AG04450 (cell line): ENCODE measurements at places on chromosomes 3 and 15.

GRCh38 chr15:78087951-78088772 is 4.2 kb upstream of the SH2D7 start:
- no peak for DNase-seq

DNA sequence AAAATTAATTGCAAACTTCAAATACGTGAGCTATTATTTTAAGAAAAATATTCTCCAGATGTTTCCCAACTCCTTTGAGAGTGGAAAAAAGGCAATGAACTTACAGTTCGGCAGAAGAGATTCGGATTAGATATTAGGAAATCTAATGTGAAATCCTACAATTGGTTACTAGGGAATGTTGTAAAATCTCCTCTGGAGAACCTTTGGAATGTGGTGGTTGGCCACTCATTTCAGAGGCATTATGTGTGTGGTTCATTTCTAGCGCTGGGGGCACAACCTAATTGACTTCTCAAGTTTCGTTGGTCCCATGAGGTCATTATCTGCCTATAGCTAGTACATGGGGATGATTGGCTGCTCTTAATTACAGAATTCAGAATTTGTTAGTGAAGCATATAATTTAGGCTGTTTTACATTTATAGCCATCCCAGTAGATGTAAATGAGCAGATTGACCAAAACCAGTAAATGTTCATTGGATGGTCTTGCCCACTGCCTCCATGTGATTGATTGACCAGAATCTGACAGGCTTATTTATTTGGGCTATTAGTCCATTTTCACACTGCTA is 34.6 kb upstream of the CMSS1 start:
- DNase-seq, result peak; percentile 85

DNA sequence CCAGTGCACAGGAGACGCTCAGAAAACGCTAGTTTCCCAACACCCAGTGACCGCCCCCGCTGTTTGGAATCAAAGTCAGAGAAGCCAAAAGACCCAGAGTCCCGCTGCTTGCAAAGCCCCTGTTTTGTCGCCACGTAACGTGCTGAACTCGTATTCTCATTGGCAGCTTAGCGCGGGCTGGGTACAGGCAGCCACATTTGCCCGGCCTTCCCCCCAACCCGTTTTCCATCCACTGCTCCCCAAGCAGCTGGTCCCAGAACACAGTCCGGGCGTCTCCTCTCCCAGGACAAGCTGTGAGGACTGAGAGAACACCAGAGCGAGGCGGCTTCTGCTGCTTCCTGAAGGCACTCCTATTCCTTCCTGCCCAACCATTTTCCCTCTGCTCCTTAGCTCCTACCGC is 54.8 kb downstream of the RASGRF1 start:
- DNase-seq, result no peak

- peak; percentile 57 for DNase-seq
Measured at GRCh38 chr15:66573719-66574595, 8.2 kb upstream of the LCTL start.

GRCh38 chr15:99249270-99249841 is at the start of gene TTC23:
Gene TTC23 (minus strand): TSS chr15:99249581. CDS start chr15:99228712, 20,869 bp downstream.
- DNase-seq, result peak; percentile 70

DNA sequence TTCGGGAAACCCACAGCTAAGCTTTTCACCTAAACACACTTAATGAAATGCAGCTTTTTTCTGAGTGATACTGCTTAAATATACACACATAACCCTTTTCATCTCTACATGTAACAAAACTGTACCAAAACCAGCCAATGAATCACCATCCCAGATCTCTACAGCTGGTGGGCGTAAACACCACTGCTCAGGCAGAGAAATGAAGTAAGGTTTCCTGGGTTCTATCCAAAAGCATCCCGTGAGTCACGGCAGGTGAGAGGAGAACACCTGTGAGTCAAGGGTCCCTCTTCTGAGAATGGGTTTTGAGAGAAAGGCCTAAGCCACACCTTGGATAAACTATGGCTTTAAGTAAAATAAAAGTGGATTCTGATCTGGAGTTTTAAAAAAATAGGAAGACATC is 2.6 kb downstream of the CLDN1 start:
- DNase-seq, result no peak

DNA sequence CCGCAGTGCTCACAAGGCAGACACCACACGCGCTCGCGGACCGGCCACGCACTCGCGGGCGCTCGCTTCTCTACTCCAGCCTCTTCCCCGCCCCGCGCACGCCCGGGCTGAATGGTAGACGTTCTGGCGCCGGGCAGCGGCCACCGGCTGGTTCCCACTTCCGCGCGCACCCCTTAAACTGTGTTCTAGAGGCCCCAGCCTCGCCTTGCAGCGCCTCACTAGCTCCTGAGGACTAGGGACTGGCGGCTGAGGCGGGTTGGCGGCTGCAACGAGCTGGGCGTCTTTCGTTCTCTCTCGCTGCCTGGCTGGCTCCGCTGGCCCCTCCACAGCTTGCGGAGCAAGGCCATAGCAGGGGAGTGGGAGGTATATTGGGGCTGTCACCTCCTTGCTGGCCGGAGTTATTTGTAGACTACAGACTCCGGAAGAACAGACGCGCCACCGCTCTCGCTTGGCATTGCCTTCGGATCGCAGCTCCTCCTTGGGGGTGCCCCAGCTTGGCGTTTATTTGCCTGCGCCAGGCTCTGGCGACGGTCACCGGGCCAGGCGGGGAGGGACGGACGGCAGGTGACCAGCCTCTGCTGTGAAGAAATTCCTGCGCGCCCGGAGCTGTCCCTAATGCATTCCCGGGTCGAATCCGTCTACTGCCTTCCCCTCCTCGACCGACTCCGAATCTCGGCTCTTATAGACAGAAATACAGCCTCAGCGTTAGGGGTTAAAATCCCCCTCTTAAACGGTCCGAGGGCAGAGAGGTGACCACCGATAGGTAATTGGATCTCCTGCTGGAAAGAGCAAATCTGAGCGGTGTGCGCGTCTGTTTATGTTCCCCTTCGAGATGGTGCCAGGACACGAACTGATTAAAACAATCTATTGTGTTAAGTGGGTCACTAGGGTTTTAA is 1.3 kb downstream of the GREM1 start:
- DNase-seq, result no peak

- no peak for DNase-seq
Measured at GRCh38 chr15:98955331-98955730, 52.3 kb downstream of the PGPEP1L start.

- no peak for DNase-seq
Measured at GRCh38 chr15:69320977-69321554, 22.4 kb downstream of the PAQR5 start.

DNA sequence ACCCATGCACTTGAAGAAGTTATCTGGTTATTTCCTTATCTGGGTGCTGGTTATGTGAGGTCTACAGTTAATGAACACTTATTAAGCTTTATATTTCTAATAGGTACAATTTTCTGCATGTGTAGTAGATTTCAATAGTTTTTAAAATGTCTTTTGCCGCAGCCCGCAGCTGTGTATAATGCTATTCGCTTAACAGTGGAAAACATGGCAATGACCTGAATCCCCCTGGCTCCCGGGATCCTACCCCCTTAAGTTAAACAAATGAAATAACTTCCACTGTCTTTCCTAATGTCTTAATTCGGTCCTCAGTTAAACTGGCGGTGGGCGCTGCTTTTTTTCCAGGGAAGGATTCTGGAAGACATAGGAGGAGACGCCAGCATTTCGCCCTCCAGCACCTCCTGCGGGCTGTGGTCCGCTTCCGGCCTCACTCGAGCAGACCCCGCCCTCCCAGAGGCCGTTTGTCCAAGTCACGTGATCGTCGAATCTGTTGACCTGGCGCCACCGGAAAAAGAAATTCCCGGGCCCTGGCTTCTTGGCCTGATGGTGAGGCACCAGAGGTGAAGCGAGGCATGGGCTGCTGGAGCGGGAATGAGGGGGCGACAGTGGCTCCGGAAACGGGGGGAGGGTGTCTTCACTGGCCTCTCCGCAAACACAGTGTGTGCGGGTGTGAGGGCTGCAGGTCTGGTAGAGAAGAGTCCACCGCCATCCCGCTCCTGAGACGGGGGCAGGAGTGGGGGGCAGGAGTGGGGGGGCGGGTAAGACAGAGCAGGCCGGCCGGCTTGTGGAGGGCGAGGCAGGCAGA is 45.6 kb upstream of the CSPG4 start:
- DNase-seq, result peak; percentile 55

DNA sequence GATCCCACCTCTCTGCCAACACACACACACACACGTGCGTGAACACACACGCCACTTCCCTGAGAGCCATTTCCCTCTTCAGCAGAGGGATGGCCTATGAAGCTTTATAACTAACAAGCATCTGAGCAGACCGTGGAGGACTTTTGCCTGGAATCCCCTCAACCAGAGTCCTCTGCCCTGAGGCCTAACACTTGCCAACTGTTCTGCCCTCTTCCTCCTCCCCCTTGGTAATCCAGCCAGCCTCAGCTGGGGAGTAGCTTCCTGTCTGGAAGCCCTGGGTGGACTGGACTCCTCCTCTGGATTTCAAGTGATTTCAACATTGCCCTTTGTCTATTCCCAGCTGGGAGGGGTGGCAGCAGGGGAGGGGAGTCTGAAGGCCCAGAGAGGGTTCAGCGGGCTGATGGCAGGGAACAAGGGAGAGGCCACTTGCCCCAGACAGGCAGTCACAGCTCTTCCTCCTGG is 68.4 kb upstream of the HACD2 start:
- DNase-seq, result peak; percentile 55

DNA sequence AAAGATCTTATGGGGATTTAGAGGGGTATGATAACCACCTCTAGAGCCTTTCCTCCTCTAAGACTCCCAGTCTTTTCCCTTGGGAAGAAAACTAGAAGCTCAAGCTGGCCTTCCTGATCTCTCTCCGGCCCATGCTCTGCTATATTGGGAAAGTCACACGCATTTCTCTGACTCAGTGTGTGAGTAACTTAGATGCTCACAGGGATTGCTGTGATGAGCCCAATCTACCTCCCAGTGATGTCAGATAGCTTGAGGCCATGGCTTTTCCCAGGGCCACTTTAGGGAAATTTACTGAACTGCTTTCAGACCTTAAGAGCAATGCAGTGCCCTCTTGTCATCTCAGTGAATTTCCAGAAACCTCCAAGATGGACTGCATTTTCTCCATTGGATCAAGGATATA is 8.6 kb upstream of the ST8SIA2 start:
- DNase-seq, result no peak

GRCh38 chr3:192883512-192883911 is 34.1 kb downstream of the MB21D2 start:
- no peak for DNase-seq

- no peak for DNase-seq
Measured at GRCh38 chr15:58520464-58520863, 88.7 kb downstream of the LIPC start.

DNA sequence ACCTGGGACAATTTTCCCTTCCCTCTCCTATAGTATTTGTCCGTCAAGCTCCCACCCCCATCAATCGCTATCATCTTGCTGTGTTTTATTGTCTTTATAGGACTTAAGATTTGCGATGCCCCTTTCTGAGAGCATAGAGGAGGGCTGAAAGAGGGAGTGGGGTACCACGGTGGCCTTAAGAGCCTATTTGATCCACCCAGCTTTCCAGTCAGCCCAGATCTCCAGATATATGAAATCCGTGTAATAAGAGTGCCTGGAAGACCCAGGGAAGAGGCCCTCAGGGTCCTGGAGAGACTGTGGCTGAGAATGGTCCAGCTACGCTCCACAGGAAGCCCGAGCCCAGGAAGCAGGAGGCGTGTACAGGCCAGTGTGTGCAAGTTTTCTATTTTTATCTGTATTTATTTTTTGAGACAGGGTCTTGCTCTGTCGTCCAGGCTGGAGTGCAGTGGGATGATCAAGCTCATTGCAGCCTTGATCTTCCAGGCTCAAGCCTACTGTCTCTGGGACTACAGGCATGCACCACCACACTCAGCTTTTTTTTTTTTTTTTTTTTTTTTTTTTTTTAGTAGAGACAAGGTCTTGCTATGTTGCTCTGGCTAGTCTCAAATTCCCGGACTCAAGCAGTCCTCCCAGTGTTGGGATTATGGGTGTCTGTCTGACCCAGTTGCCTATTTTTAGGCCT is 964 bp upstream of the NCKIPSD start:
- no peak for DNase-seq

DNA sequence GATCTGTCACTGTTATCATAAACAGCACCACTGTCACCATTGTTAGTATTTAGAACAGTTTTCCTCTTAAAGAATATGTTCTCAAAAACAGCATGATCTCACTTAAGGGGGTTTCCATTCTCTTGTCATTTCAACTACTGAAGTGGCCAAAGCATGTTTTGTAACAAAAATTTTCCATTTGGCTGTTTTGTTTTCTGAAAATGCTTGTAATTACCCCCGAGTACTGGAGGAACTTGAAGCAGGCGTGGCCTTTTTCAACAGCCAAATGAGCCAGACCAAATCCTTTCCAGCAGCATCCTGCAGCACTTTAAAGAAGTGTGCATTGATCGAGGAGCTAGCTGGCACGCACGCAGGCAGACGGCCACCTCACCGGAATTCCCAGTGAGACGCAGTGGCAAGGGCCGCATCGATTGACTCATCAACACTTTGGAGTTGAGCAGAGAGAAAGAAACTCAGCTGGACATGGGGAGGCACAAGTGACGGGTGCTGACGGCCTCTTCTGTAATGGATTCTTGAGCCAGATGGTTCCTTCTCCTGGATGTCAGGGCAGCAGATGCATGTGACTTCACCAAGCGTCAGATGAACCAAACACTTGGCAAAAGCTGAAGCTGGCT is 234.3 kb upstream of the IGF1R start:
- DNase-seq, result no peak

DNA sequence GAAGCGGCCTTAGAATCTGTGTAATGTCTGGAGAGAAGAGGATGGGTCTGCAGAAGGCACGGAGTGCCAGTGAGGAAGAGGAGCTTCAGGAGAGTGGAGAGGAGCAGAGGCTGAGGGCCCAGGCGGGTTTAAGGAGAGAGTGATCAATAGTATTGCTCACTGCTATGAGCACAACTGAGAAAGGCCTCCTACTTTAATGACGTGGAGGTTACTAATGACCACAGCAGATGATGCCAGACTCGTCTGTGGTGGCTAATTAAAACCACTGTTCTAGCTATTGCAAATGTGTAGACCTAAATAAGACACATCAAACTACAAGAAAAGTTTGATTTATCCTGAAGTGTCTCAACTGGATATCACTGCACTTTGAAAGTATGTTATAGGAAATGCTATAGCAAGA is 33.2 kb downstream of the MTMR10 start:
- DNase-seq, result no peak

- no peak for DNase-seq
Measured at GRCh38 chr3:143433787-143434378, 314.3 kb downstream of the CHST2 start.

- no peak for DNase-seq
Measured at GRCh38 chr15:64105113-64105704, 9.4 kb downstream of the SNX1 start.
